ENCODE measurements at places on chromosomes 7 and 10.
A peak's percentile ranks its signal among the peaks of the same experiment; 100 is the strongest.

DNA sequence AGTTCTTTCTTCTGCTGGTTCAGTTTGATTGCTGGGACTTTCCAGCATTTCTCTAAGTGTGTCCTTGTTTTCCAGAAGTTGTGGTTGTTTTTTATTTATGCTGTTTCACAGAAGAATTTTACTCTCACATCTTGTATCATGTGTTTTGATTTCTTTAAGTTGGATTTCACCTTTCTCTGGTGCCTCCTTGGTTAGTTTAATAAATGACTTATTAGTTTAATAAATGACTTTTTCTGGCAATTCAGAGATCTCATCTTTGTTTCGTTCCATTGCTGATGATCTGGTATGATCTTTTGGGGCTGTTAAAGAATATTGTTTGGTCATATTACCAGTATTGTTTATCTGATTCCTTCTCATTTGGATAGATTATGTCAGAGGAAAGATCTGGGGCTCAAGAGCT lies 59.8 kb upstream of the CYP2C9 start:
- no peak for DNase-seq

GRCh38 chr10:50572017-50572491 lies 51.7 kb downstream of the SGMS1 start:
- DNase-seq, result no peak

DNA sequence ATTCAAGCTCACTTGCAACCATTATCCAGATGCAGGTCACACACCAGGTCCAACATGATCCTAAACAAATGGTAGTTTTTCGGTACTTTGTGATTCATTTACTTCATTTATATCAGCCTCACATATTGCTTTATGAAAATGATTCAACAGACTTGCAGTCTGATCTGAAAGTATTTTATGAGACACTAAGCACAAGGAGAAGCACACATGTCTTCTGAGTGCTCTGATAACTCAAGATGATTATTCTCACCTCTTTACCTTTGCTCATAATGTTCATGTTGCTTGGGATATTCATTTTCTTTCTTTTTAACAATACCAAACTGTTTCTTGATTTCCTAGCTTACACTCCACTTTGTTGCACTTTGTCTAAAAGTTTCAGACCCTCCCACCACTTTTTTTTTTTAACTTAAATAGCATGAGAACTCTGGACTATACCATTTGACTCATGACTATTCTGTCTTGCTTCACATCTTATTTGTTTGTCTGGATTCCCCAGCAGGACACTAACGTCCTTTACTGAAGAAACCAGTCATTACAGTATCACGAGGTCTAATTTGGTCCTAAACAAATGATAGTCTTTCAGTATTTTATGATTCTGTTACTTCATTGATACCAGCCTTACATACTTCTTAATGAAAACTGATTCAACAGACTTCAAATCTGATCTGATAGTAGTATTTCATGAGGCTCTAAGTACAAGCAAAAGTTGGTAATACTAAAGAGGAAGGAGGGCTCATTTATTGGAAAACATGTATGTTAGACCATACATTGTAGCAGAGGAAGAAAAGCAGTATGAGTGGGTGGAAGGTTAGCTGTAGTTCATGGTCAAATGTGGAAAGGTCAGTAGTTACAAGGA lies 171.8 kb upstream of the AHR start:
- DNase-seq, result no peak

DNA sequence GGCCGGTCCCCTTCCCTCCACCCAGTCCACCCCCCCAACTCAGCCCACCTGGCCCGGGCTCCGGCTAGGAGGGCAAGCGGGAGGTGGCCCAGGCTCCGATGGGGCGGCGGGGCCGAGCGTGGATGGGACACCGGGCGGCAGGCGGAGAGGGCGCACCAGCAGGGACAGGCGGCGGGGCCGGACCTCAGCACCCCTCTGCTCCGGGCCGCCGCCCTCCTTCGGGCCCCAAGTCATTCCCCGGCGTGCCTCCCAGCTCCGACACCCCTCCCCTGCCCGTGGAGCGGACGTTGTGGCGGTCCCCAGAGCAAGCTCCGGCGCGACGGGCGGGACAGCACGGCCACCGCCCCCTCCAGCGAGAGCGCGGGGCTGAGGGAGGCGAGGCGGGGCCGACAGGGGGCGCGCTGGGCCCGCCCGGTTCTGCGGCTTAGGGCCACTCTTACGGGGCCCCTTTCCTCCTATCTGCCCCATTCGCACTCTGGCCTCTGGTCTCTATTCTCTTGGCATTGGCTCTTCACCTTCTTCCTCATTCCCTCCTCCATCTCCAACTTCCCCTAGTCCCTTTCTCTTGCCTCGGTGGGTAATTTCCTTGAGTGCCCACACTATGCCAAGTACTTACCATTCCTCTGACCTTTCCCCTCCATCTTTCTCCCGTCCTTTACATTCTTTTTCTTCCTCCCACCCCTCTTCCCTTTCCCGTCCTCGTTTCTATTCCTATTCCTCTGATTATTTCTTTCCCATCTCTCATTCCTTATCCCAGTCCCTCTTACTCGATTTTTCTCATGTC lies 701 bp upstream of the GBX1 start:
- DNase-seq, result peak; percentile 72

GRCh38 chr10:11854301-11854700 lies 31.1 kb downstream of the PROSER2 start:
- no peak for DNase-seq

- no peak for DNase-seq
These were observed 11.7 kb upstream of the ARPC1B start for GRCh38 chr7:99362801-99363200.

GRCh38 chr7:2159176-2159520 lies 73.6 kb downstream of the MAD1L1 start:
- DNase-seq, result no peak

DNA sequence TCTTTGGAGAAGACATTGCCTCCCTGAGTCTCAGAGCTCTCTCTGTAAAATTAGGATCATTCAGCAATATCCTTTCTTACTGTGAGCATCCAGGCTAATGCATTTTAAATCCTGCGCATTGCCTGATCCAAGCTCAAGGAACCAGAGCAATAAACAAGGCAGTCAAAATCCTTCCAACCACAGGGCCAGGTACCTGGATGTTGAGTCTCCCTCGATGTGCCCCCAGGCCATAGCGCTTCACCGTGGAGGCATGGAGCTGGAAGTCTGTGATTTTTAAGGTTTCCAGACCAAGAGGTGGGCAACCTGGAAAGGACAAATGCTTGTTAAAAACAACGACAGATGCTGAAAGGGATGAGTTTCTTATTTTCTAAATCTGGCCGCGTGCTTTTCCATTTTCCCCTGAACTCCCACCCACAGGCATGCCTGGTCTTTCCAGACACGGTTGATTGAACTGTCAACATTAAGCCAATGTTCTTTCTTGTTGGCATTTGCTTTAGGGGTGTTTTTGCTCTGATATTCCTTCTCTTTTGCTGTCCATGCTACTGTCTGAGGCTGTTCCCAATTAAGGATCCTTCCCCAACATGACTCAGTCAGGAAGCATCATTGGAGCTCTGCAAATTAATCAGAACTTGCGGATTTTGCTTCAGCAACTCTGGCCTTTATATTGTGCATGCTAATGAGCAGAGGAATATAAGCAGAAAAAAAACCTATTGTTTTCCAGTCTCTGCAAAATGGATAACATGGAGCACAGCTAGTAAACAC lies 29.0 kb downstream of the CPXM2 start:
- DNase-seq, result no peak

DNA sequence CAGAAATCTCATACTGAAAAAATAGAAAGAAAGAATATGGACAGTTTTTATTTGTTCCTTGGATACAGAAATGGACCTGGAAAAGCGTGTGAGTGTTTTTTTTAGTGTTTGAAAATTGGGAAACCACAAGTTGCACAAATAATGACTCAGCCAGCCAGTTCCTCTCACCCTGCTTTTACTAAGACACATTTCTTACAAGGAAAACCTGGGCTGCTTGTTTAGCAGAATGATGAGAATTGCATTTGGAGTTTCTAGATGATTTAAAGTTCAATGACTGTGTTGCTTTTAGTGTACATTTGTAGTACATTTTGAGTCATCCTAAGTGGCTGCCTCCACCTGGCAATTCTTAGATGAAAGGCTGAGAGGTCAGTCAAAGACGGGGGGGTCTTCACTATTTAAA lies 218.7 kb downstream of the ABCA13 start:
- no peak for DNase-seq

DNA sequence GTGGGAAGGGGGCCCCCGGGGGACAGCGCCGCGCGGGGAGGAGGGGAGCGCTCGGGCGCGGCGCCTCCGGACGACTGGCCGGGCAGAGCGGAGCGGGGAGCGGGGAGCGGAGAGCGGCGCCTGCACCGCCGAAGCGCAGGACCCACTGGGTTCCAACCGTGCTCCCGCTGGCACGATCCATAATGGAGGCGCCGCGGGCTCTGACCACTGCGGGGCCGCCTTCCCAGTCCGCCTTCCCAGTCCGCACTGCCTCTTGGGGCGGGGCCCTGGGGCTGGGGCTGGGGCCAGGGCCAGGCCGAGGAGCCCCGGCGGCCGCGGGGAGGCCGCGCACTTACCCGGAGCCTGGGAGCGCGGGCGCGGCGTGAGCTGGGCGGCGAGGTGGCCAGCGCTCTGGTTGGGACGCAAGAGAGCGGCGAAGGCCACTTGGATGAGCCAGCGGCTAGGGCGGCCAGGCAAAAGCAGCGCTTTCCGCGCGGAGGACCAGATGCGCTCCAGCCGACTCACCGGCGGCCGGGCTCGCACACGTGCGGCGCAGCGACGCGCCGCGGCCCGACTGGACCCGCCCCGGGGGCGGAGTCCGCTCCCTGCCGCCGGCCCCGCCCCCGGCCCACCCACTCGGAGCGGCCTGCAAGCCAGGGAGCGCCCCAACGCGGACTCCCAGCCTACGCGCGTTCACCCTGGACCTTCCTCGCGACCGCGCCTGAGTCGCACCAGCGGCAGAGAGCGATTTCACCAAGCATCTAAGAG lies at the start of gene PUS7:
Gene PUS7 (minus strand): TSS at position 555 of the 747 bp plus-strand sequence. CDS start 13,759 bp downstream, outside the sequence.
- DNase-seq, result peak; percentile 87

DNA sequence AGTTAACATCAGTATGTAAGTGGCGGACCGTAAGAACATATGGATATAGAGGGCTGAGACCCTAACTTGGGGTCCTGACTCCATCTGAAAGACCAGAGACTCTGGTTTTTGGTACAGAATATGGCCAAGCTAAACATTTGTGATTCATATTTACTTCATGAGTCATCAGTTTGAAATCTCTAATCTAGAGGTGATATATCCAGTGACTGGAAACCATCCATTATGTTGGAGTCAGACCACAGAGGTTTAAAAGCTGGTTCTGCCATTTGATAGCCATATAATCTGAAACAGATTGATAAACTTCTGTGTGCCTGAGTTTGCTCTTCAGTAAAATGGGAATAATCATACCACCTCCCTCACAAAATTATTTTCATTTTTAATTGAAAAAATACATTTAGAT lies 505.3 kb downstream of the SORCS3 start:
- DNase-seq, result no peak

DNA sequence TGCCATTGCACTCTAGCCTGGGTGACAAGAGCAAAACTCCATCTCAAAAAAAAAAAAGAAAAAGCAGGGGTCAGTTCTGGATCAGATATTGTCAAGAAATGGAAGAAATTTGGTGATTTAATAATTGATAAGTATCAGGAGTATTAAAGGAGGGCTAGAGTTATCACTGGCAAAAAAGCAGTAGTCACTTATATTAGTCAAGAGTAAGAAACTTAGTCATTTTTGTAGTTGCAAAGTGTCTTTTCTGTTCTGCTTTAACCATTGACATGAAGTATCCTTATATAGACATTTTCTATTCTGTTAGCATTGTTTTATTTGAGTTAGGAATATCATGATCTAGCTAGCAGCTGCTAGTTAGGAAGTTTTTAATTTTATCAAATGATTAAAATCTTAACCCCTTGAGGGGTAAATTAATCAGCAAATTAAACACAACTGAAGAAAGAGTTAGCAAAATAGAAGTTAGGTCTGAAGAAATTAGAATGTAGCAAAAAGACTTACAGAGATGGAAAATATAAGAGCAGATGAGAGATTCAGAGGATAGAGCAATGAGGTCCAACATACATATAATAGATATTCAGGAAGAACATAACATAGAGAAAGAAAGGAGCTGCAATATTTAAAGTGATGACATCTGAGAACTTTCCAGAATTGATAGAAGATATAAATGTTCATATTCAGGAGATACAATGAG lies 7.3 kb upstream of the CCDC6 start:
- DNase-seq, result no peak

DNA sequence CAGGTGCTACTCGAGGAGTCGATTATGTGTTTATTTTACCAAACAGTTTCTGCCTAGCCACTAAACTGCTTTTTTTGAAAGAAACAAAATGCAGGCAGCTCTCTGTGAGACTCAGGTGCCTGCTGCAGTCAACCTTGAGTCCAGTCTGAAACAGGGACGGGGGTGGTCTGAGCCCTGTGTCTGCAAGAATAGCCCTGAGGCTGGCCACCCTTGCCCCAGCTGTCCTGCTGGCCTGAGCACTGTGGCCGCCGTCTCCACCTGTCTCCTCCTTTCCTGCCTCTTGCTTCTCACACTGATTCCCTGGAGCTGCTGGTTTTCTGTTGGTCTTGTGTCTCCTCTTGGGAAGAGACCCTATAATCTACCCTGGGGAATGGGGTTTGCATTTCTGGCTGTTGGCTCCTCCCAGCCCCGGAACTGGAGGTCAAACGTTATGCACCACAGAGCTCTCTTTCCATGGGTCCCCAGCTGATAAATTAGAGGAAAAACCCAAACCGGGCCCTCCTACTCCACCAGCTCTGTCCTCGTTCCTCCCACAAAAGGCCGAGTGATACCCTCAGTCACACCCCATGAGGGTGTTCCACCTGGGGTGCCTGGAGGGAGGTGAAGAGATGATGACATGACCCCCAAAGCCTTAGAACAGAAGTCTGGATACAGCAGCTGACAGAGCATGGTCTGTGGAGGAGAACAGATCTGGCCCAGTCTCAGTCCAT lies 15.0 kb upstream of the SLC18A3 start:
- DNase-seq, result no peak

- no peak for DNase-seq
These were observed 70.7 kb downstream of the MALSU1 start for GRCh38 chr7:23369695-23370404.

GRCh38 chr7:155007947-155008346 lies 5.0 kb upstream of the PAXIP1 start:
- DNase-seq, result no peak

DNA sequence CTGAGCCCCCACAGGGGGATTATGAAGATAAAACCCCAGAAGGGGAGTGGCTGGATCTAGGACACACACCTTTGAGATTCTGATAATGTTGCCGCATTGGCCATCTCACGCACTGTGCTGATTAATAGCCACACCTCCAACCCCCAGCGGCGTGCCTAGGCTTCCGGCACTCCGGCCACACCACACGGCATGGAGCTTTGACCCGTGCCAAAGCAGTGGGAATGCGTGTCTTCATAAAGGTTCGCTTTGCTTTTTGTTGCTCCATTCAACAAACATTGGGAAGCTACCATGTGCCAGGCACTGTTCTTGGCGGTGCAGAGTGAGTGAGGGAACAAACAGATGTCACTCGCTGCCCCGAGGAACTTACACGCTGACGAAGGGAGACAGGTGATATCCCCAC lies 117.6 kb downstream of the TCERG1L start:
- no peak for DNase-seq

All from type B pancreatic cell (in vitro differentiated cells).